ENCODE measurements at places on chromosomes 12 and 14.

DNA sequence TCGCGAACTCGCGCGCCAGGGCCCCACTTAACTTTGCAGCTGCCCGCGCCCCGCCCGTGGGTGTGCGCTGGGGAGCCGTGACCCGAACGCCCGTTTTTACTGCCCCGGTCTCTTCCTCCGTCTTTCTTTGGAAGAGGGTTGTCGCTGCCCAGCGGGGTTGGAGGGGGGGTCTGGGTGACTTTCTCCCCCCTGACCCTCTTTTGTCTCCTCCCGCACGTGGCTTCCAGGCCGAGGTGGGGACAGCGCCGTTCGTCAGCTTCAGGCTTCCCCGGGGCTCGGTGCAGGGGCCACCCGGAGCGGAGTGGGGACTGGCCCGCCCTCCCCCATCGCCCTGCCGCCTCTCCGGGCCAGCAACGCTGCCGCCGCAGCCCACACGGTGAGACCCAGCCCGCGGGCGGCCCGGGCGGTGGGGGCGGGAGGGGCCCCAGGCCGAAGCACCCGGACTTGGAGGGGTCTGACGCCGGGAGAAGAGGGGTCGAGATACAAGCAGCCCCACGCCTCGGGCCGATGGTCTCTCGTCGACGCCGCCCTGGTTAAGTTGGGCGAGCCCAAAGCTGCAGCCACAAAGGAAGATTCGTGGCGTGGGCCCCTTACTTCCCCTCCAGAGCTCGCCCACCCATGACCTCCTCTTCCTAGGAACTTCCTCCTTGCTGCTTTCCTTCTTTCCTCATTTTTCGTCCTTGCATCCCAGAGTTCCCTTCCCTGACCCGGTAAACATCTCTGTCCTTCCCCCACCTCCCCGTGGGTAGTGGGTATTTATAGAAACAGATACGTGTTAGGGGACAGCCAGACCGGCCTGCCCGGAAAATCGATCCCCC lies 1.2 kb downstream of the DYRK2 start:
- no peaks in the 10 kb centered on the region for H3K27me3 ChIP-seq
- no peaks in the 10 kb centered on the region for H3K36me3 ChIP-seq
- H3K4me3 ChIP-seq = peak overlapping the region; percentile 87

DNA sequence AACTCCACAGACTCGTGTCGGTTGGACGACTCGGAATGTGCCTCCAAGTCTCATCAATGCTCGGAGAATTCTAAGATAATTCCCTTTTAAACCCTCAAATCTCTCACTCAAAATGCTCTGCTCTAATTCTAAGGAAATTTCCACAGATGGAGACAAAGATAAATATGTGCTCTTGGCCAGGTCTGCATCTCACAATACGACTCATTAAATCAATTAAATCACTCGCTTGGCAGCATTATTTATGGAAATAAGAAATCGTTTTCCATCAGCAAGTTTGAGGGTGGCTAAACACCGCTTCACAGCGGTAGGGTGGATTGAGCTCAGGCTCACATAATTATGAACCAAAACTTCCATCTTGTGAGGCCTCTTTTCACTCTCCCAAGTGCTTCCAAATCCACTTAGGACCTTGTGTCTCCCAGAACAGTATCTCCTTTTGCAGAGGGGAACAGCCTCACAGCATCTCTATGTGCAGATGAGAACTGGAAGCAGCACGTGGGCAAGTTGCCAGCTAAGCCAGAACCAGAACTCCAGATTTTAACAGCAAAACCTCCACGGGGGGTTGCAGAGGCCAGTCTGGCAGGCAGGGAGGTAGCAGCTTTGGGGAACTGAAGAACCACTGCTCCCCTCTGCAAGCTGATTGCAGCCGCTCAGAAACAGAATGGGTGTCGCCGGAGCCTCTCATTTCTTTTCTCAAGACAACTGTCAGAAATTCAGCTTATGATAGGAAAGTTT lies 43.8 kb downstream of the RIMBP2 start:
- no peak for DNase-seq
- H3K4me3 ChIP-seq = no peak overlapping the region
- H3K36me3 ChIP-seq = no peaks in the 10 kb centered on the region
- no peaks in the 10 kb centered on the region for H3K27me3 ChIP-seq
- H3K27ac ChIP-seq = no peak overlapping the region
- H3K4me1 ChIP-seq = no peaks in the 10 kb centered on the region

GRCh38 chr14:68238976-68239375 lies 419.4 kb downstream of the RAD51B start:
- no peaks in the 10 kb centered on the region for H3K4me1 ChIP-seq
- H3K36me3 ChIP-seq = no peaks in the 10 kb centered on the region
- no peak for DNase-seq
- no peak overlapping the region for H3K4me3 ChIP-seq

GRCh38 chr14:24370748-24371147 lies 2.8 kb downstream of the NFATC4 start:
- no peaks in the 10 kb centered on the region for H3K36me3 ChIP-seq
- no peak overlapping the region for H3K27ac ChIP-seq
- no peak overlapping the region for H3K4me3 ChIP-seq
- no peaks in the 10 kb centered on the region for H3K27me3 ChIP-seq
- no peak for DNase-seq

DNA sequence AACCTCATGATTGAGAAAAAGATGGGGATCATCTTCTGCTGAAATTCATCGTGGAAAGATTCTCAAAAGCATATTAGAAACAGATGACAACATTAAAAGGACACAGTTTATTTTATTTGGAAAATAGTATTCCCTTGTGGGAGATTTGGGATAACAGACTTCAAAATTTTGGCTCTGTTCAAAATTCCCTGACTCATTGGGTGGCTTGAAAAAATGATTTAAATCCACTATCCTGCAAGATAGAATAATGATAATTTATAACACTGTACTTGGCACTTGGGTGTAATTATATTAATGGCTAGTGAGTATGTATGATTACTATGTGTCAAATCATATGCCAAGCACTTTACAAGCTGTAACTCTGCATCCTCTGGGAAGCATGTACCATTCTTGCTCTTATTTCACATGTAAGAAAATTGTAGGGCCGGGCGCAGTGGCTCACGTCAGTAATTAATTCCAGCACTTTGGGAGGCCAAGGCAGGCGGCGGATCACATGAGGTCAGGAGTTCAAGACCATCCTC lies 128.8 kb downstream of the LMNTD1 start:
- no peaks in the 10 kb centered on the region for H3K27me3 ChIP-seq
- H3K4me3 ChIP-seq = no peak overlapping the region
- no peaks in the 10 kb centered on the region for H3K36me3 ChIP-seq
- H3K4me1 ChIP-seq = 0 out of 2 replicates have a peak, but pooled peaks cover 1% of the 10 kb centered on the region
- H3K27ac ChIP-seq = no peak overlapping the region

DNA sequence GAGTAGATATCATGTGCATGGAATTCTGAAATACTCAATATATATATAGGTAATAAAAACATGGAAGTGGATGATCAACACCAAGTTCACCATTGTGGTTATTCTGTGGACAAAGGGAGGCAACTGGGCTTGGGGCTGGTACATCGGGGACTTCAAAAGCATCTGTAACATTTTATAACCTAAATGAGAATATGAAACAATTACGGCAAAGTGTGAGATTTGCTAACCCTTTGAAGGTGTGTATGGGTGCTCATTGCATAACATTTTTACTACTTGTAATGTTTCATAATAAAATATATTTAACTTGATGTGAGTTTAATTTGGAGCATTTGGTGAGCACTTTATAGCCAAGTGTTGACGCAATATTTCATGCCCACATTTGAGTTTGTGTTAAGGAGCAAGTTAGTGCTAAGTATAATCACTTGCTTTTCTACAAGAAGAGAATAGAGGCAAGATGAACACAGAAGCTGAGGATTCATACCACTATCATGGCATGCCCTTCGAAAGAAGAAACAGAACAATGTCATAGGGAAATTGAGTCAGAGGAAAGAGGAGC lies 109.3 kb downstream of the NTN4 start:
- no peaks in the 10 kb centered on the region for H3K27me3 ChIP-seq
- H3K36me3 ChIP-seq = no peaks in the 10 kb centered on the region
- H3K4me3 ChIP-seq = no peak overlapping the region
- H3K27ac ChIP-seq = no peak overlapping the region
- H3K4me1 ChIP-seq = no peaks in the 10 kb centered on the region

- peak overlapping the region; percentile 66 for H3K4me3 ChIP-seq
- peaks cover 22% of the 10 kb centered on the region for H3K4me1 ChIP-seq
- peak overlapping the region; percentile 57 for H3K27ac ChIP-seq
- H3K36me3 ChIP-seq = no peaks in the 10 kb centered on the region
- peak; percentile 52 for DNase-seq
Observed at GRCh38 chr14:93970585-93970964, 5.8 kb downstream of the ASB2 start.

GRCh38 chr14:38209572-38210557 lies 2.2 kb downstream of the SSTR1 start:
- H3K4me3 ChIP-seq = no peak overlapping the region
- no peaks in the 10 kb centered on the region for H3K27me3 ChIP-seq
- H3K4me1 ChIP-seq = no peaks in the 10 kb centered on the region
- no peak for DNase-seq

- no peak overlapping the region for H3K4me3 ChIP-seq
- no peaks in the 10 kb centered on the region for H3K36me3 ChIP-seq
- no peak for DNase-seq
- no peak overlapping the region for H3K27ac ChIP-seq
Observed at GRCh38 chr14:85958069-85958468, 428.1 kb downstream of the FLRT2 start.

GRCh38 chr12:109523504-109523903 lies 46.1 kb downstream of the UBE3B start:
- H3K27me3 ChIP-seq = no peaks in the 10 kb centered on the region
- no peak for DNase-seq
- H3K4me1 ChIP-seq = no peaks in the 10 kb centered on the region

- H3K4me3 ChIP-seq = no peak overlapping the region
- no peaks in the 10 kb centered on the region for H3K4me1 ChIP-seq
Observed at GRCh38 chr12:108304633-108305032, 34.5 kb downstream of the CMKLR1 start.

DNA sequence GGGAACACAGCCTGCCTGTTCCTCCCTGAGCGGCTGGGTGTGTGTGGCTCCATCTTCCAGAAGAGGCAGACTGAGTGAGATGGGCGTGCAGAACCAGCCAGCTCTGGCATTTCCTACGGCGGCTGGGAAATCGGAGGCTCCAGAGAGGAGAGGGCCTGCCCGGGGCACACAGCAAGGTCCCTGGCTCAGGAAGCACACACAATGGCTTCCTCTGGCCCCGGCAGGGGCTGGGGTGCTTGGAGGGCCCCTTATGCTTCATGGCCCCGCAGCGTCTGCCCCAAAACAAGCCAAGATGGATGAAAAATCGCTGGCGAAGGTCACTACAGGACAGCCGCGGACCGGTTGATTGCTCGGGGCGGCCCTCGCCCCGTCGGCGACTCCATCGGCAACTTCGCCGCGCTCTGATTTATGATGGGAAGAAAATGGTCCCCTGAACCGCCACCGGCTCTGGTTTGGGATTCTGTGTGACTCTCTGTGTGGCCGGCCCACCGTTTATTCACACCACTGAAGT lies 191.5 kb upstream of the C14orf180 start:
- no peak for DNase-seq
- no peak overlapping the region for H3K27ac ChIP-seq
- peaks cover 32% of the 10 kb centered on the region for H3K27me3 ChIP-seq
- no peak overlapping the region for H3K4me3 ChIP-seq

DNA sequence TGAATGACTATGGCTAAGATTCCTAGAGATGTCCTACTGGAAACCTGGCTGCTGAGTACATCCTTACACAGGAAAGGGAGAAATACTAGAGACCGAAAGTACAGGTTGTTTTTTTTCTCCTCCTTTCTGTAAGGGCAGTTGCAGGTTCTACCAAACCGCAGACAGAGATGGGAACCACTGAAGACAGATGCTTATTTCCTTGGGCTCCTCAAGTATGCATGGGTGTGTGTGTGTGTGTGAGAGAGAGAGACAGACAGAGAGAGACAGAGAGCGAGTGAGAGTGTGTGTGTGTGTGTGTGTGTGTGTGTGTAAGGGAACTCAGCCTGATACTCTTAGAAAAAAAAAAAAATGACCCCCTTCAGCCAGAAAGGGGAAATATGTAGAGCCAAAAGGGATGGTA lies 42.5 kb downstream of the MAP4K5 start:
- DNase-seq = no peak
- no peaks in the 10 kb centered on the region for H3K36me3 ChIP-seq
- no peaks in the 10 kb centered on the region for H3K4me1 ChIP-seq
- no peak overlapping the region for H3K27ac ChIP-seq
- H3K4me3 ChIP-seq = no peak overlapping the region

- H3K27me3 ChIP-seq = no peaks in the 10 kb centered on the region
- H3K4me3 ChIP-seq = no peak overlapping the region
- DNase-seq = no peak
- no peaks in the 10 kb centered on the region for H3K36me3 ChIP-seq
- H3K27ac ChIP-seq = no peak overlapping the region
Observed at GRCh38 chr12:74896186-74896585, 313.5 kb downstream of the KCNC2 start.

- H3K36me3 ChIP-seq = no peaks in the 10 kb centered on the region
- no peaks in the 10 kb centered on the region for H3K27me3 ChIP-seq
- no peak overlapping the region for H3K4me3 ChIP-seq
Observed at GRCh38 chr14:76305268-76305826, 70.6 kb upstream of the ESRRB start.

DNA sequence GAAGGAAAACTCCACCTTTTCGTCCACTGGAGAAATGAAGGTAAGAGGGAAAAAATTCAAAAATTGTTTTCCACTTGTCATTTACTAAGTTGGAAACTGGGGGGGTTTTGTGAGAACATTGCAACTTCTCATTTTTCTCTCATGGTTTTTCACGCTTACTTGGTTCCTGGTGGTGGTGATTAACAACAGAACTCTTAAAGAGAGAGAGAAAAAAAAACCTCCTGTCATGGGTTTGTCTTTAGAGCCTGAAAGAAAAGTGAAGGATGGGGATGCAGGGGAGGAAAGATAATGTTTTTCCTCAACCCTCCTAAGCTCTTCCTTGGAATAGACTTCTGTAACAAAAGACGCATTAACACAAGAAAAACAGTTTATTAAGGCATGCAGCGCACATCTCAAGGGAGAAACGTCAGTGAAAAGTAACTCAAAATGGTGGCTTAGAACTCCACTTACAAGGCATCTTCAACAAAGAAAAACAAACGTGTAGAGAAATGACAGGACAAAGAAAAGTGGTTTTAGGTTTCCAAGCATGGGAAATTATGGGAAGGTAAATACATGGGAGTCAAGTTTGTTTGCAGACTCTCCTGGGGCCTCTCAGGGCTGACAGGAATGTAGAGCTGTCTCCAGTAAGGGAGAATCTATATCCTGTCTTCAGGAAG lies 81.9 kb upstream of the ATF7IP start:
- no peak for DNase-seq
- no peaks in the 10 kb centered on the region for H3K36me3 ChIP-seq
- peaks cover 5% of the 10 kb centered on the region for H3K4me1 ChIP-seq
- H3K27ac ChIP-seq = no peak overlapping the region

Data from MM.1S (cell line).